ENCODE measurements at places on chromosomes 5 and 9. TPM values are rescaled to one million over a fixed set of nuclear protein-coding genes. Genes with fewer than 3 reads are reported as not detected.

Gene NRARP
- total RNA-seq: 4.7 TPM

GRCh38 chr5:4306057-4306456 is 710.4 kb downstream of the IRX1 start:
- no peak for DNase-seq

- no peak for DNase-seq
These were observed 60.5 kb downstream of the DAP start for GRCh38 chr5:10700516-10700915.

DNA sequence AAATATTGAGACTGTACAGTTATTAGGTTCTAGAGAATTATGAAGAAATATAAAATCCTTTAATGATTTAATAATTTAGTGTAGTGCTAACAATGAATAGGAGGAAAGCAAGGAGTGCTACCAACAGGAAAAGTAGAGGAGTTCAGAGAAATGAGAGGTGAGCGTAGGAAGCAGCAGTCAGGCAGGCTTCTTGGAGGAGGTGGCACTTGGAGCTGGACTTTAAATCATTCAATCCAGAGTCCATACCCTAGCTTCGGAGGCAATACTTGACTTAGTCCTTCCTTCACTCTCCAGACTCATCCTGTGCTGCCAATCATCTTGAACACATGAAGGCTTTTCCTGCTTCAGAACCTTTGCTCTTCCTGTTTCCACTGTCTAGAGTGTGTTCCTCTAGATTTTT is 254.3 kb downstream of the GRIA1 start:
- DNase-seq: no peak

DNA sequence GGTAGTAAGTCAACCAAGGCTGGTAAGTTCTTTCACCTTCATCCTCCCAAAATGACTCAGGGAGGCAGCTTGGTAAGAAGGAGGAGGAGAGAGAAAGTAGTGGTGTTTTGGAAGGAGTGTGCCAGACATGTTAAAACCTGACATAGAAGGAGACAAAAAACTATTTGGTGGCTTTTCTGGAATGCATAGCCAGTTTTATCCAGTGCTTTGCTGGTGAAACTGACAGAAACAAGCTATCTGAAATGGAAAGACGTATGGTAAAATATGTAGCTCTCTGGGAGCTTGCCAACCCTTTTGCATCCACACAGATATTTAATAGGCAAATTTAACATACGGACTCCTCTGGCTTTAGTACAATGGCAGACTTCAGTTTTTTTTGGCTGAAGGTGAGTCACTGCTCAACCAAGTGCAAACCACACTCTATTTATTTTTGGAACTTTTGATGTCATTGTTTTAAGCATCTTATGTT is 45.4 kb downstream of the RAB14 start:
- no peak for DNase-seq

- no peak for DNase-seq
These were observed 51.4 kb downstream of the TRIP13 start for GRCh38 chr5:943918-944620.

Gene TMC1
- total RNA-seq: 0.25 TPM

DNA sequence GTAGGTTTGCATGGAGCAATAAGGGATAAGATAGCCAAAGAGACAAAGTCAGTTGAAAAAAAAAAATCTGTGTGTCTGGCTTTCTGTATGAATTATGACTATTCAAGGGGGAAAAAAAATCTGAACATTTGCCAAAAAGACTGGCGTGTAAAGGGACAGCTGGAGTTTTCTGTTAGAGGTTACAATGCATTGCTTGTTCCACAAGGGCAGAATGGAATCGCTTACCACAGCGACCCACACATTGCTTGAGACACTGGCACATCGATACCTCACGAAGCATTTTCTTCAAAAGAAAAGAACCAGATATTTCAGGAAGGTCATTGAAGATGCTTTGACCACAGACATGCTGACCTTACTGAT is 327.8 kb downstream of the TMEM167A start:
- DNase-seq: peak; percentile 72

DNA sequence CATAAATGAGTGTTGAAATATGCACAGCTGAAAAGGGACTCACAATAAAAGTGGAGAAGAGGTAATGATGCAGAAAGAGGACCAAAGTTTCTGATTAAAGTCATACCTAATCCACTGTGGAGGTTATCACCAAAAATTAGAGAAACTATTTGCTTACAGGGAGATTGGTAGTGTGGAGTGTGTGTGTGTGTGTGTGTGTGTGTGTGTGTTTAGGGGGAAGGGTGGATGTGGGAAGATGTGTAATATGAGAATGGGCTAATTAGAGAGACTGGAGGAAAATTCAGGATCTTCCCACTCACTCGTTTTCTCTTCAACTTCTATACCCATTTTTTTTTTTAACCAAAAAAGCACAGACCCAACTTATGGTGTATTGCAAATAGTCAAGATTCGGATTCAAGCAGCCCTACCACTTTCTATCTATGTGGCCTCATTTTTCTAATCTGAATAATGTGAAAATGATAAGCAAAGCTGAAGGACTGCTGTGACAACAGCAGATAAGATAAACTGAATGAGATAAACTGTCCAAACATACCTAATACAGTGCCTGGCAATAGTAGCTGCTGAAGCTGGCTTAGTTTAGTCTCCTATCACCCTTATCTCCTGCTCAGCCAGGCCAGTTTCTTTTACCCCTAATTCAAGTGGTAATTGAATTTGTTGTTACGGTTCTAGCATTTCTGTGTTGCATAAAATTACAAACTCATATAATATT is 501.1 kb downstream of the KDM4C start:
- DNase-seq: no peak

Gene TAF11L10
- not detected for total RNA-seq

DNA sequence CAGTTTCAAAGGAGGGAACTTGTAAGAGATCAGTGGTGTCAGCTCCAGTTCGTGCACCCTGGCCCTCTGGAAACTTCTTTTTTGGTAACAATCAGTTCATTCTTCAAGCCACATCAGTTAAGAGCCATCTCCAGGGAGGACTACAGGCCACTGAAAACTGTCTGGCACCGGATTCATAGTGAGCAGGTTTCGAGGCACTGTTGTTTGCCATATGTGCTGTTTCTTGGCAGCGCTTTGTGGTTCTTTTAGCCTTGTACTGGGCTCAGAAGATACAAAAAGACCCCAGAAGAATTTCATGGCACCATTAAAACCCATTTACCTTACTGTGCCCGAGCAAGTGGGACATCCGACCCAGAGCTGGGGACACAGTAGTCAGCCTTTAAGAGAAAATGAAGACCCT is 68.5 kb downstream of the OTULIN start:
- DNase-seq: no peak

GRCh38 chr5:77806213-77806843 is 30.2 kb upstream of the TBCA start:
- no peak for DNase-seq

DNA sequence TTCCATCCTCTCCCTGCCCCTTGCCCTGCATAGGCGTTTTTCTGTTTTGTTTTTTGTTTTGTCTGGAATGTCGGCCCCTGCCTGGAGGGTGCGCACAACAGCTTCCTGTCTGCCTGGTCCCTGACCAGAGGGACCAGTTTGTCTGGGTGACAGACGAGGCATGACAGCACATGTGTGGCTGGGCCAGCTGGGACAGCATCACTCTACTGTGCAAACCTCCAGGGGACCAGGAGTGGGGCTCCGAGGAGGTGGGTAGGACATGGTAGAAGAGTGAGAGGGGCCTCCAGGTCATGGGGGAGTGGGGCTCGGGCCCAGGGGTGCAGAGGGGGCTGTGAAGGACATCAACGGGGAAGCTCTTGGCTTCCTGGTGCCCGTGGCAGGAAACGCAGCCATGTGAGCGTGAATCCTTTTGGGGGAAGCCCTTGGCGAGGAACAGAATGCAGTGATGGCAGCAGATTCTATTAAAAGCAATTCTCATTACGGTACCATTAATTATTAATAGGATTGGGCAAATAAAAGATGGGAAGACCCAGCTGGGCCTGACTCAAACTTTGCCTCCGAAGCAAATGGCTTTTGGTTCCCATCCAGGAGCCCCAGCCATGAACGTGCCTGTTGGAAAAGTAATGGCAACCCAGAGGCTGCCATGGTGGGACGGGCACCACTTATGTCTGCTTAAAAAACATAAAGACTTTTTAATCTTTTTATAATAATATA is 184.4 kb upstream of the IER5L start:
- DNase-seq: peak; percentile 76

- no peak for DNase-seq
These were observed 106.0 kb upstream of the RPS23 start for GRCh38 chr5:82384034-82384750.

Gene LOX
- total RNA-seq: 9.2 TPM

Gene SYNPO
- total RNA-seq: 87.6 TPM

DNA sequence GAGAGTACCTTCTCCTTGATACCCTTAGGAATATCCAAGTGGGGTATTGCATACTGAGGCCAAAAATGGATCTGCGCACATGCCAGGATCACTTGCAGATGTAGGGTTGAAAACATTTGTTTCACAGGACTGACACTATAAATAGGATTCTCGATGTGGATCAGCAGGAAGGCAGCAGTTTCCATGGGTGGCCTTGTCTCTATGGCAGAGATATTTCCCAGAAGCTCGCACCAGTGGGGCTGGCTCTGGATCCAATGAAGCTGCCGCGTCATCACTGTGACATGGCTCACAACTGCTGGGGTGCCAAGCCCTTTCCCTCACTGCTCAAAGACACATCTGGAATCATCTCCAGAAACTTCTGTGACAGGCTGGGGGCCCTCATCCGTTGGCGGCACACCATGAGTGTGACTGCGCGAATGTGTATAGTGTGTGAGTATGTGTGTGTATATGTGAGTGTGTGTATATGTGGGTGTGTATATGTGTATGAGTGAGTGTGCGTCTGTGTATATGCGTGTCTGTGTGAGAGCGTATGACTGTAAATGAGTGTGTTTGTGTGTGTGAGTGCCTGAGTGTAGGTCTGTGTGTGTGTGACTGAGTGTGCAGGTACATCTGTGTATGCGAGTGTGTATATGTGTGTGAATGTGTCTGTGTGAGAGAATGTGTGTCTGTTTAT is 182.5 kb downstream of the GAS1 start:
- no peak for DNase-seq

DNA sequence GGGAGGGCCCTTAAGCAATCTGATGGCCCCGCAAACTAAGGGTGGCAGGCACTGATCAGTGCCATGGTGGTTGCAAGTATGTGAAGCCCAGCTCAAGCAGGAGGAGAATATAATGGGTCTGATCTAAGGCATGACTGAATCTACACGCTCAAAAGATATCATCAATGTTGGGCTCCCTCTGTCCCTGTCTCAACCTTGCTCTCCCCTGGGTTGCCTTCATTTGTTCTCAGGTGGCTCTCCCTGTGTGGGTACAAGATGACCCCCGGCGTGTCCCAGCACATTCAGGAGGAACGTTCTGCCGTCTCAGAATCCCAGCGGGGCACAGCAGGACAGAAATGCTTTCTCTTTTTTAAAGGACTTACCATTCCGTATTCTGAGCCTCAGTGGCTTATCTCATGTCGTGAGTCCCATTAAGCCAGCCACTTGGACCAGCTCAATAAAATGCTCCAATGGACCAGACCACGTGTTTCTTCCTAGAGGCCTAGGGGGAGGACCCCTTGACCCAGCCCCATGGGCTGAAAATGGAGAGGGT is 12.0 kb upstream of the RNF130 start:
- DNase-seq: no peak

- DNase-seq: no peak
These were observed 178.8 kb upstream of the NREP start for GRCh38 chr5:111935835-111936234.

Gene GARIN3
- not detected for total RNA-seq

Gene DAB2IP
- total RNA-seq: 105 TPM

GRCh38 chr9:8315211-8315610 is 515.6 kb upstream of the DMAC1 start:
- no peak for DNase-seq

DNA sequence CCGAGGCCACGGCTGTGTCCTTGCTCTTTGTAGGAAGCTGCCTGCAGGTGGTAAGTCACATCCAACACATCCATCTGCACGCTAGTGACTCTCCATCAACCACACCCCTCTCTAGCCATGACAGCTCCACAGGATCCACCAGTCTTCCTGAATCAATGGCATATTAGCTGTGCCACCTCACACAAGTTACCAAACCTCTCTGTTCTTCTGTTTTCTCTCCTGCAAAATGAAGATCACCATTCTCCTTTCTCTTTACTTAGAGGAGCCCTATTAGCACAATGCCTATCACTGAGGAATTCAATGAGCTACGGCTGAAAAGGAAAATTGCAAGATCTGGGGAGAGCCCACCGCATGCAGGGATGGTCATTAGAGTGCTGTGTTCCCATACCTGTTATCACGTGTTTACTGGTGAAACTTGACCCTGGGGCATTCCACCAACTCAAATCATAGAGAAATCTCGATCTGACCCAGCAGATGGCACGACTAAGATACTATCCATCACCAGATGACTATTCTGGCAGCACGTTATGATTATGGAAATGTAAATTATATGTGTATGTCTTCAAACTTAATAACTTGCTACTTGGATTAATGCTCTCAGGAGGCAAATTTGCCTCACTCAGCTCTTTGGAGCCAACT is 20.9 kb downstream of the WHRN start:
- no peak for DNase-seq

- peak; percentile 62 for DNase-seq
These were observed 188.4 kb downstream of the SNCAIP start for GRCh38 chr5:122500245-122501088.

- no peak for DNase-seq
These were observed 191.4 kb downstream of the MTRR start for GRCh38 chr5:8060235-8060952.

DNA sequence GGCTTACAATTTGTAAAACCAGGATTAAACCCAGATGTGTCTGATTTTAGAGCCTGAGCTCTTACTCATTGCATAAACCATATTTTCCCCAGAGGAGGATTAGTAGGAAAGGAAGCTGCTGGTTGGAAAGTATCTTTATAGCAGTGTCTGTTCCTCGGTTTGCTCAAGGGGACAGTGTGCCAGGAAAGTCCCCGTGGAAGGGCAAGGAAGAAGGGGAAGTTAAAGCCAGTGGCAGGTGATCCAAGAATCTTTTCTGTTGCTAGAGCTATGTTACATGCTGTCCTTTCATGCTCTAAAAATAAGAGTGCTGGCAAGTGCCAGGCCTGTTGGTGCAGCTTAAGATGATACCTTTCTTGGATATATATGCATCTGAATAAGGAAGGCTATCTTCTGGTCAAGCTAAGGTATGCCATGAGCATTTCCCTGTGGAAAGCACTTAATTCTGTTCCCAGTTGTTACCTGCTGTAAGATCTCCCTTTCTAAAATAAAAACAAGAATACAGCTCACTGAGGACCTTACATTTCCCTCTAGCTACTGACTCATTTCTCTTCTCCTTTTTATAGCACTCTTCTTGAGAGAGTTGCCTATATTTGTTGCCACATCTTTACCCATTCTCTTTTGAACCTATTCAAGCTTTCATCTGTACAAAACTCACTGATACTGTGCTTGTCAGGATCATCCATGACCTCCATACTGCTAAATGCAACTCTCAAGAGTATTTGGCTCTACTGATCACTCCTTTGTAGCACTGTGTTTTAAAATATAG is 8.0 kb downstream of the PDCD1LG2 start:
- no peak for DNase-seq
